ENCODE measurements at places on chromosomes 6 and 20.

GRCh38 chr6:52877168-52877567 lies 32.3 kb downstream of the GSTA3 start:
- peak; percentile 94 for DNase-seq

DNA sequence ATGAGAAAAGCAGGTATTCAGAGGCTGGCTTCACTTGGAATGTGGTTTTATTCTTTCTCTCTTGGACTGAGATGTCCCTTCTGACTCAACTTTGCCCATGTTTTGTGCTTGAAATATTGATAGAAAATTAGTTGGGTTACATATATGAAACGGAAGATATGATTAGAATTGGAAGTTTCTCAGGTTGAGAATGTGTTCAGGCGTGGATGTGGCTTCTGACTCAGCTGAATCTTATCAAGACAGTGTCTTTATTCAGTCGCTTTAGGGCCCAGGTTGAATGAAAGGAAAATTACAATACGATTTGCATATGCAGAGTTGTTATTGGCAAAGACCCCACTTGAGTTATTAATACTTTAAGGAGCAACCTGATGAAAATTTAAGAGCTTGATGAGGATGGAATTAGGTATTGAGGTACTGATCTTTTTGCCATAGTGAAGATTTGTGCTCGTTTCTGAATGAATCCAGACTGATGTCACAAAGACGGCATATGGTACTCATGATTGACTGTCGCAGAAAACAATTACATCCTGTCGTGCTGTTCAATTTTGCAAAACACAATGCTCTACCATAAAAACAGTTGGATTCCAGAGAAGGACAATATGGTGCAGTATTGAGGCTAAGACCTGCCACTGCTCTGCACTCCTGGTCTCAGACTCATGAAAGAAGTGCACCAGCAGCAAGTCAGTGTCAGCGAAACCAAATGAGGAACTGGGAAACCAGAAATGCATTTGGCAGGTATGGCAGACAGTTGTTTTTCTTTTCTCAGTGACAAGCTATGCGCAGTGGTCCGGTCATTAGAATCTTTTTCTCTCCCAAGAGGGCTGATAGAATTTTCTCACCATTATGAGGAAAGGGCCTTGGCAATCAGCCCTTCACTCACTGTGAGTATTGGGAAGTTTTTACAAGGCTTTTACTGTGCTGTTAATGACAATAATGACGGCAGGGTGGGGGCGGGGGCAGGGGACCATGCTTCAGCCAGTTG lies 158.3 kb downstream of the DOK5 start:
- DNase-seq = no peak

DNA sequence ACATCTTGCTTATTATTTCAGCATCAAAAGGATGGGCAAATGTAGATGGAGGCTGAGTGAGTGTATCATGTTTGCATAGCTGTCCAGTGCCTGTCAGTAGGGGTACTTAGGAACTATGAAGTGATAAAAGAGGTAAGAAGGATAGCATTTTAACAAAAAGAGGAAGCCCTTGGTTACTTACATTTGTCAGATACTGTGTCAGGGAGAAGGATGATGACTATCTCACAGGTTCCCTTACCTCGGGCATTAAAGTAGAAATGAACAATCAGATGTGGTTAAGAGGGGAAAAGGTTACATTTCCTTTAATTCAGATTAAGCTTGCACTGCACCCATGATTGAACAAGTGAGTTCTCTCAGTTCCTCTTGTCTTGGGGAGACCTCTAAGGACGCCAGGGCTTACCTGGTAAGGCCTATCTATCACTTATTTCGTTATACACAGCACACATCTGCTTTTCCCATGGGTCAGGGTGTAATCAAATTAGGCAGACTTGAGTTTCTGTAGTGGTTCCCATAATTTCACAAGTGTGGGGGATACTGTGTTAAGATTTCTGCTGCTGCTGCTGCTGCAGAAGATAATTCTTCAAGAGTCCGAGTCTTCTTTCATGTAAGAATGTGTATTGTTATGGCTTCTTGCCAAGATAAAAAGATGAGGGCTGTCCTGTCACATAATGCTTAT lies 4.5 kb downstream of the FOXO3 start:
- peak; percentile 36 for DNase-seq

- no peak for DNase-seq
Measured at GRCh38 chr6:127348028-127348661, 4.7 kb upstream of the ECHDC1 start.

GRCh38 chr20:2794202-2794748 lies 6.2 kb downstream of the CPXM1 start:
- no peak for DNase-seq

GRCh38 chr6:85460921-85461797 lies 11.3 kb downstream of the NT5E start:
- DNase-seq = peak; percentile 87

DNA sequence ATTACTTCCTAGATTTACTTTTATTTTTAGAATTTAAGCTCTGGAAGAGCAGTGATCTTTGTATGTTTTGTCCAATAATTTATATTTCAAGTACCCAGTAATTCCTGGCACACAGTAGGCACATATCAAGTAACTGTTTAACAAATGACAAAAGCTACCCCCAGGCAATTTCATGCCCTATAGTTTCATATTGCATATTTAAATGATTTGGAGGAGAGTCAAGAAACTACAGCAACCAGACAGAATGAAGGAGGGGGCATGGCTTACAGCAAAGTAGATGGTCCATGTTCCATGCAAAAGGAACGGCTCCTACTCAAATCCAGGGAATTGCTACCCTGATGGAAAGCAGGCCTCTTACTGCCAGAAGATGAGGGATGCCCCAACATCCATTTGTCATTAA lies 113.5 kb downstream of the ARHGAP18 start:
- no peak for DNase-seq

GRCh38 chr20:45318386-45318939 lies 10.4 kb upstream of the MATN4 start:
- DNase-seq = no peak

GRCh38 chr20:63556873-63557478 lies 3.0 kb downstream of the FNDC11 start:
- DNase-seq = no peak

GRCh38 chr6:90485635-90486277 lies 101.1 kb downstream of the MAP3K7 start:
- DNase-seq = no peak

DNA sequence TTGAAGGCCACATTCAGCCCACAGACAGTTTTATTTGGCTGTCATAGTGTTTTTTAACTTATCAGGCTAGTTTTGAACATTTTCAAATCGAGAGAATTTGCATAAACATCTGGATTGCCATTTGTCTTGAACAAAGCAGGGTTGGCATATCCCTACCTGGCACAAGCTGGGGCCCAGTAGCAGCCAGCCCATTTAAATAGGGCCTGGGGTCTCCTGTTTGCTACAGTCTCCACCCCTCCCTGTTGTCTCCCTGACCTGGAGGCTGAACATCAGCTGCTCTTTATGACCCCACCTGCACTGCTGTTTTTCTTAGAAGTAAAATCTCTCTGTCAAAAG lies 10.5 kb downstream of the BCAS4 start:
- DNase-seq = no peak

DNA sequence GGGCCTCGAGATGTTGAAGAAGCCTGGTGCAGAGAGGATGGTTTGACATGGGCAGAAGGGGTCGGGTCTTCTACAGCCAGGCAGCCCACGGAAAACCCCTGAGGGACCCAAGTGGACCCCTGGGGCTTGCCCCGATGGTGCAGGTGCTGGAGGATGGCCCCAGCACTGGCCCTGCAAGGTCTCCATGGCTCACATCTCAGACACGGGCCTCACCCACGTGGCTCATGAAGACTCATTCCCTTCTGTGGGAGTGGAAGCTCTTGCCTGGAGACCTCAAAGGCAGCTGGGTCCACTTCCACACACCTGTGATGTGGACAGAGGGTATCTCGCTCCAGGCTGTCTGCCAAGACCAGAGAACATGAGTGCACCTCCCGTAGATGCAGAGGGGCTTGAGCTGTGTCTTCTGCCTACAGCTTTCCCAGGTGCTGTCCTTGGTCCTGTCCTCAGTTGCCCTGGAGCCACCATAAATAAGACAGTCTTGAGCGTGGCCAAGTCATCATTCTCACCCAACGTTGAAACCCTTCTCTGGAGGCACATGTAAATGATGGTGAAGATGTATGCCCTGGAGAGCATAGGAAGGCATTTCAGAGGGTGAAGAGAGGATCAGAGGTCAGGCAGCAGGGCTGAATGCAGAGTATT lies 108.0 kb downstream of the SYNDIG1 start:
- DNase-seq = no peak

DNA sequence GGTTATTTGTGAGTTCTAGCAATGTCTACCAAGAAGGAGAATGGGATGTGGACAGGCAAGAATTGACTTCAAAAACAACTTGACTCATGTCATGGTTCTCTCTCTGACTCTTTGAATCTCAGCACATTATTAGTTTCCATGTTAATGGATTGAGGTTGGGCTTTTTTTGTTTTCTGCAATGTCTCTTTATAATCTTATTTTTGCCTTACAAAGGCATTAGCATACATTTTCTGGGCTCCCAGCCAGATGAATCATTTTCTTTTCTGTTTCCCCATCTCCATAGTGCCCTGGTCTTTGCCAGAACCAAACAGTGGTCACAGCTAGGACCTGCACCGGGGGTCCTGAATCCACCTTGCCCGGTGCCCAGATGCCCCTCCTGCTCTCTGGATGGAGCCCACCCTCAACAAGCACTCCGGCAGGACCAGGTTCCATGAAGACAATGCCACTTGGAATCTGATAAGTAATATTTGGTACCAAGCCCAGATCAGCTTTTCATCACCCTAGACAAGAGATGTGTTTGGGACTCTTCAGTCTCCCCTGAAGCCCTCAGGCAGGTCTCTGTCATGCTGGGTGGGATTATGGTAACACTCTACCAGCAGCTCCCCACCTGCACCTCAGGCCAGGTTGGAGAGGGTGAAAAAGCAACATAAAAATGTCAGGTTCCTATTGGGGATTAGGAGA lies 266.7 kb upstream of the SULF2 start:
- peak; percentile 88 for DNase-seq

DNA sequence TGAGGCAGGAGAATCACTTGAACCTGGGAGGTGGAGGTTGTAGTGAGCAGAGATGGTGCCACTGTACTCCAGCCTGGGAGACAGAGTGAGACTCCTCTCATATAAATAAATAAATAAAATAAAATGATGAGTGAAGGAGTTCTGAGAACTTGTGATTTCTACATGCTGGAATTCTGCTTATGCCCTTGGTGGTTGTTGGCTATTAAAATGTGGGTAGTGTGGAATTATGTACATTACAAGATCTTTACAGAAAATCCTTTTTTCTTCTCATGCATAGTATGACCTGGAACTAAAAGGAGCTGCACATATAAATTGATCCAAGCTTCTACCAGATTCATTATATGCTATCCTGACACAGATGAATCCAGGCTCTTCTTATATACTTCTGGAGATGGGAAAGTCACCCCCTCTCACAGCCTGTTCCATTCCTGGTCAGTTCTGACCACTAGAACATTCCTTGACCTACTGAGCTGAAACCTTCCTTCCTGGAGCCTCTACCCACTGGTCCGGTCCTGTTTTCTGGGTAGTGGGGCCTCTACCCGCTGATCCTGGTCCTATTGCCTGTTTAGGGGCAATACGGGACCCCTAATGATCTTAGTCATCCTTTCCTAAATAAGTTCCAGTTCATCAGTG lies 37.7 kb upstream of the TAF8 start:
- peak; percentile 37 for DNase-seq

DNA sequence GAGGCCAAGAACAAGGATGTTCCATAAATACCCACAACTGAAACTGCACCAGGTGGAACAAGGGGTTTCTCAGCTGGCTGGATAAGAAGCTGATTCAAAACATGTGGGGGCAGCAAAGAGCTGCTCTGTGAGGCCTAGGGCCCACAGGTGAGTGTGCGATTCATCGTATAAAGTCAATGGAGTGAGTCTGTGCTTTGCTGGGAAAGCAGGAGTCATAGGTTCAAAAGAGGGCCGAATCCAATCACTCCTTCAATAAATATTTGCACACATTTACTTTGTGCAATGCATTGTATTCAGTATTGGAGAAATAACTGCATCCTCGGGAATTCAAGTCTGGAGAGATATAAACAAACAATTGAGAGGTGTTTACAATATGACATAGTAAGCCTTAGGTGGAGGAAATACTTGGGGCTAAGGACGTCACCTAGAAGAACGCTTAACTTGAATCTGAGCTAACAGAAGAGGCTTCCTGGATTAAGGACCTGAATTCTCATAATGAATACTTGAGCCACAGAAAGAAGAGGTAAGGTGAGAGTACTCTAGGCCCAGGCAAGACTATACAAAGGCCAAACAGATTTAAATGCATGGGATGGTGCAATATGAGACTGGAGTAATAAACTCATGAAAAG lies 83.7 kb upstream of the TMEM30A start:
- DNase-seq = no peak

DNA sequence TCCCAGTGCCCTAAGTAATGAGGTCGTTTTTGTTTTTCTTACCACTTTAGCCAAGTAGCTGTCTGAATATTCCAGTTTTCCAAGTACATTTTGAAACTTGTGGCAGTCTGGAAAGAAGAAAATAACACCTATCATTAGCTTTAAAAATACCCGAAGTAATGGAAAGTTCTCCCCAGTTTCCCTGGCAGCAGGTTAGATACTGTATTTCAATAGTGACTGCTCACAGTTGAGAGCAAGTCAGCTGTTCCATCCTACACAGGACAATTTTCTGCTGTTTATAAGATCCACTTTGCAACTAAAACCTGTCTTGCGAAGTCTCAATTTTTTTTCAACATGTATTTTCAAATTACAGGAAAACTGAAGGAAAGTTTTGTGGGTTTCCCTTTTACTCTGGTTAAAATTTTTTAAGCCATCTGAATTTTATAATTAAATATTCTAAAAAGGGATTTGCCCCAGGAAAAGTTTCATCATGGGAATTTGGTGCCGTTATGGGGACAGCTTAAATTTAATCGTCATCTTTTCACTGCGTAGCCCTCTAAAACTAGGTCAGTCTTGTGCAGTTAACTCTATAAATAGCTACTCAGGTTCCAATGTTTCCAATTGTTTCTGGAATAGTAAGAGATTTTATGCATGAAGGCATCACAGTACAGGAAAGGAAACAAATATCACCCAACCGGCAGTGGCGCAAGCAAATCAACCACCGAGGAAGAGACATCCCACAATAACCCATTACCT lies 96.9 kb downstream of the MBOAT1 start:
- no peak for DNase-seq

DNA sequence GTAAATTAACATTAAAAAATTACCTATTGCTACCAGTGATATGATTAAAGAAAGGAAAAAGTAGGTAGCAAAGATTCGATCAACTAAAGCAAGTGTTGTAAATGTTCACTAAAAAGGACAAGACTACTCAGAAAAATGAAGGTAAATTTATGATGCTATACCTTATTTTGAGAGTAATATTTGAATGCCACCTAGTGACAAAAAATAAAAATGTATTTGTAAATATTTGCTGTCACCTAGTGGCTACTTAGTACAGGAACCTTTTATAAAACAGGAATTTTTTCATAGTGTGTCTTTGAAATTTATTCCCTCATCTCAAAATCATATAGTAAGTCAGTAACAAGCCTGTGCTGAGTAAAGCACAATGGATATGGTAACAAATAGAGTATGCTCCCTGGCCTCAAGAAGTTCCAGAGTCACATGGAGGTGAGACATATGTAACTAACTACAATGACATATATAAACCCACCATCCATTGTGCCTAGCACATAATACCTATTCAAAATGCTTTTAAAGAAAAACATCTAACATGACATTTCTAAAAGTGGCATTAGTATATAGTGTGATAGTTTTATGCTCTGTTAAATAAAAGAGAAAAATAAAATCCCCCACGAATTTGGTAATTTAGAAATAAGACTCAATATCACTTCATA lies 193.1 kb upstream of the SIM1 start:
- no peak for DNase-seq

GRCh38 chr20:24697411-24697810 lies 228.0 kb downstream of the SYNDIG1 start:
- no peak for DNase-seq

GRCh38 chr20:57480444-57481160 lies 44.3 kb downstream of the CTCFL start:
- DNase-seq = no peak

- peak; percentile 86 for DNase-seq
Measured at GRCh38 chr6:168032005-168032760, 34.7 kb downstream of the KIF25 start.
